ENCODE measurements at places on chromosomes 2 and 18.

DNA sequence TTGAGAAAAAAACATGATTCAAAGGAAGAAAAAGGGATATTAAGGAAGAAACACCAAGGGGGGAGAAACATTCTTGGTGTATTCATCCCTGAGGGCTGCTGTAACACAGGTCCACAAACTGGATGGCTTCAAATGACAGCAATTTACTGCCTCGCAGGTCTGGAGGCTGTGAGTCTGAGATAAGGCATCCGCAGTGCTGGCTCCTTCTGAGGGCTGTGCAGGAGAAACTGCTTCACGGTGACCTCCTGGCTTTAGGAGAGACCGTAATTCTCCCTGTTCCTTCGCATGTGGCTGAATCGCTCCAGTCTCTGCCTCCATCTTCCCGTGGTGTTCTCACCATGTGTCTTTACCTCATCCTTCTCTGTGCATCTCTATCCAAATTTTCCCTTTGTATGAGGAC, 490.7 kb downstream of the EIPR1 start:
- no peak for DNase-seq

GRCh38 chr2:190582736-190583506, 48.4 kb upstream of the NEMP2 start:
- DNase-seq: no peak

DNA sequence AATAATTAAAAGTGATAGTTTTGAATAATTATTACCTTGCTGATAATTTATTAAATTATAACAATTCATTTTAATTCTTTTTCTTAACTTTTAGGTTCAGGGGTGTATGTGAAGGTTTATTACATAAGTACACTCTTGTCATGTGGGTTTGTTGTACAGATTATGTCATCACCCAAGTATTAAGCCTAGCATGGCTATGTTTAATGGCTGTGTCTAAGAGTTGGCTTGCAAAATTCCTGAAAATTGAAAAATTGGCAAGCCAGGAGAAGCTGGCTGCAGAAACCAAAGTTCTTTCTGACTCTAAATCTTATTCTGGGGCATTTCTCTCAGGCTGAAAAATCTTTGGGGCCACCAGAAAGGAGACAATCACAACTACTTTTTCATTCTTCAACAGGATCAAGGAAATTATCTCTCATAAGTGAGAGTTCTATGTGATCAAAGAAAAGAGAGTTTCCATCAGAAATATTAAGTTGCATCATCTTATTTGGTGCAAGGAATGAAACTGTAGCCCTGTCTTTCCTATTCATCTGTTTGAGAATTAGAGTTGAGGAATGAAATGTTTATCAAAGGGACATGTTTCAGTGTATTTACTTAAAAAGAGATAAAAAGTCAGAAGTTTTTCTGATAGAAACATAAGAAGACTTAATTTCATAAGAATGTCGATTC, 412.1 kb upstream of the CDH2 start:
- no peak for DNase-seq

GRCh38 chr2:190940454-190940853, 59.8 kb downstream of the GLS start:
- no peak for DNase-seq

GRCh38 chr2:2260696-2261268, 70.3 kb downstream of the MYT1L start:
- no peak for DNase-seq

DNA sequence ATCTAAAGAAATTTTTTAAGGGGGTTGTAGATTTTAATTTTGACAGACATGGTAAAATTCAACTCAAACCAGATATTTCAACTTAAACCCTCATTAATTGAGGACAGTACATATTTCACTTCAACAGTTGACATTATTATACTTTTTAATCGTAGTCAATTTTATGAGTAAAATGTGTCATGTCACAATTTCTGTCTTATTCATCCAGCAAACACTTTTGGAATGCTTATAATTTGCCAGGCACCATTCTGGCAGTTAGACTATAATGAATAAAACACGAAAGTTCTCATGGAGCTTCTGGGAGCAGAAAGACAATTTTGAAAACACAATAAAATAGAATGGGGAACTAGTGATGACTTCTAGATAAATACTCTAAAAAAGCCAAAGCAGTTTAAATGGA, 1094.8 kb downstream of the SUCLG1 start:
- peak; percentile 41 for DNase-seq

- no peak for DNase-seq
Observed at GRCh38 chr2:174343623-174344455, 9.1 kb downstream of the SP9 start.

- DNase-seq: no peak
Observed at GRCh38 chr2:238158018-238158508, 707 bp upstream of the ERFE start.

GRCh38 chr2:172751564-172751963, 15.9 kb downstream of the RAPGEF4 start:
- DNase-seq: no peak

DNA sequence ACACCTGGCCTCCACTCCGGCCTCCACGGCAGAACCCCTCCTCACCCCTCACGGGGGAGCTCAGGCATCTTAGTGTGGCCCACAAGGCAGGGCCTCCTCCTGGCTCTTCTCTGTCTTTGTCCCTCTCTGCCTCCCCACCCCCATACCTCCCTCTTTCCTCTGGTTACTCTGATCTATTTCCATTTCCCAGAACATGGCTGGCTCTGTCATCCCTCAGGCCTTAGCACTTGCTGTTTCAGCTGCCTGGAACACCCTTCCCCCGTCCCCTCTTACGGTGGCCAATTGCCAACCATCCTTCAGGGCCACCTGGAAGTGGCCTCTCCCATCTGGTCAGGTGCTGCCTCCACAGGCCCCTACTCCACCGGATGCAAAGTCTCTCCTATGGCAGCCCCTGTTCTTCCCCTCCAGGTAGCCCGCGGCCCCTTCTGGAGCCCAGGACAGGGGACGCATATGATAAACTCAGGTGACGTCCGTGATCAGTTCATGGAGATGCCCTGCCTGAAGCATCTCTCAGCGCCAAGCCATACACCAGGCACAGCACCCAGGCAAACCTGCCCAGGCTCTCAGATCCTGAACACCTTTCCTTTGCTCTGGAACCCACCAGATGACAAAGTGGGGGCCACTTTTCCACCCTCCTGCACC, 3.6 kb upstream of the ECEL1 start:
- DNase-seq: no peak

DNA sequence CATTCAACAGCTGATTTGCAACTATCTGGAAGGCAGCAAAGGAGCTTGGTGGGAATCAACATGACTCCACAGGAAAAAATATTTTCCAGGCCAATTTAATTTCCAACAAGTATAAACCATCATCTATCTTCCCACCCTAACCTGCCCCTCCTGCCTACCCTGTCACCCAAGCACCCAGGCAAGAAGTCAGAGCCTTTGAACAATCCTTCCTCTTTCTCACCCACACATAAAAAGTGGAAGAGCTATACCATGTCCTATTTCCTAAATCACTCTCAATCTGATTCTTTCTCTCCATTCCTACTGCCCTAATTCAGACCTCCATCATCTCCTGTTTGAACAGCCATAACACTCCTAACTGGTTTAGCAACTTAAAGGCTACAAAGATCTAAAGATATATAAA, 12.7 kb downstream of the SPIRE1 start:
- DNase-seq: no peak

- DNase-seq: no peak
Observed at GRCh38 chr2:79432731-79433146, 80.1 kb upstream of the CTNNA2 start.

- DNase-seq: no peak
Observed at GRCh38 chr2:74755386-74755785, 78.5 kb upstream of the HK2 start.

DNA sequence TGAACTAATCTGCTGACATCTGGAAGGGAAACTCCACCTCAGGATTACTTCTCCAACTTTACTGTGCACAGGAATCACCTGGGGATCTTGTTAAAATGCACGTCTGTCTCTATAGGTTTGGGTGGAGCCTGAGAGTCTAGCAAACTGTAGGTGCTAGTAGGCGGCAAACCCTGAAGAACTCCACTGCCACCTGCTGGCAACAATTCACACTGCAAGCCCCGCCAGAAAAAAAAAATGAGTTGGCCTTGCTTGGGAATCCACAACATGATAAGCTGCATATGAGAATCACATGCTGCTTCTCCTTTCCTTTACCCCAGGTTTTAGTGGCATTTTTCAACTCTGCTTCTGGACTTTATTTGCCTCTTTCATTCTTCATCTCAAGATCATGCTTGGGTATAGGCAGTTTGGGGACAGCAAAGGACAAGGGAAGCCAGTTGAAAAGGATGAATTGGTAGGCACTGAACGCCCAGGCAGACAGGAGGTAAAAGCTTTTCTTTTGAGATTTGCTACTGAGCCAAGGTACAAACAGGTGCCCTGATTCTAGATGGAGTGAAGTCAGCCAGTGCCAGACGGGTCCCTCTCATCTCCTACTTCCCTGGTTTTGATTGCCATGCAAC, 88.8 kb downstream of the VIT start:
- peak; percentile 72 for DNase-seq

DNA sequence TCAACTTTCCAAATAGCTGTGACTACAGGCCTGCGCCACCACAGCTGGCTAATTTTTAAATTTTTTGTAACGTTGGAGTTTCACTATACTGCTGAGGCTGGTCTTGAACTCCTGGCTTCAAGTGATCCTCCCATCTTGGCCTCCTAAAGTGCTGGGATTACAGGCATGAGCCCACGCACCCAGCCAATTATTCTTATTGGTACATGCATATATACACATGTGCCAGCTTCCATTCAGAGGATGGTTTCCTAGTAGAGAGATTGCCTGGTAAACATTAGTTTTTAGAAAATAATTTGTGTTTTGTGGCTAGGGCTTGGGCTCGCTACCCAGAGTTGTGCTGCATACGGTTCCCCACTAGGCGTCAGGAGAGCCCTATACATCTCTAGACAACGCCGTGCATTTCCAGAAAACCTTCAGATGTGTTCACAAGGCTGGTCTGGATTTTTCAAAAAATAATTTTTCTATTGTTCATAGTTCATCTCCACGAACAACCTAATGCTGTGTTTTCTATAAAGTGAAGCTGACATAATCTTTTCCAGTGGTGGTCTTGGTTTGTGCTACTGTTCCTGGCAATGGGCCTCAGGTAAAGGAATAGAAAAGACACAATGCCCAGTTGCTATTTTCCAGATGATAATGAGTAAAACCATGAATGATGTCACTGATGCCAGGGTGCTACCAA, 14.6 kb upstream of the AFG3L2 start:
- DNase-seq: peak; percentile 54

- no peak for DNase-seq
Observed at GRCh38 chr2:174450021-174450816, 36.6 kb downstream of the GPR155 start.

- no peak for DNase-seq
Observed at GRCh38 chr2:138700716-138701115, 79.5 kb downstream of the NXPH2 start.

- DNase-seq: no peak
Observed at GRCh38 chr2:18474700-18475099, 85.8 kb downstream of the RDH14 start.

DNA sequence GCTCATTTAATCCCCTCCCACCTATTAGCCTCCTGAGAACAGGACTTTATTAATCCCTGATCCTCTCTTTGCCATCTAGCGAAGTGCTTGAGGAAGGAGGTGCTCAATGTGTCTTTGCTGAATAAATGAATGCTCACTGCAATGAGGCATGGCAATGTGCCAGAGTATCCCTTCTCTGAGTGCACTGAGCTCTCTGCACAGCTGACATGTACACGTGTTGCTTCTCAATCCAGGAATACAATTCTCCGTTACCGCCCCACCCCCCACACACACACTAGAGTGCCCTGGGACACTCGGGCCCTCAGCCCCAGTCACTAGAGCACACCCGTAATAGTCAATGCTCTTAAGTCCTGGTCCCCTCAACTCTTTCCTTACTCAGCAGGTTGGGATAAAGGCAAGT, 41.4 kb downstream of the FAM178B start:
- no peak for DNase-seq

DNA sequence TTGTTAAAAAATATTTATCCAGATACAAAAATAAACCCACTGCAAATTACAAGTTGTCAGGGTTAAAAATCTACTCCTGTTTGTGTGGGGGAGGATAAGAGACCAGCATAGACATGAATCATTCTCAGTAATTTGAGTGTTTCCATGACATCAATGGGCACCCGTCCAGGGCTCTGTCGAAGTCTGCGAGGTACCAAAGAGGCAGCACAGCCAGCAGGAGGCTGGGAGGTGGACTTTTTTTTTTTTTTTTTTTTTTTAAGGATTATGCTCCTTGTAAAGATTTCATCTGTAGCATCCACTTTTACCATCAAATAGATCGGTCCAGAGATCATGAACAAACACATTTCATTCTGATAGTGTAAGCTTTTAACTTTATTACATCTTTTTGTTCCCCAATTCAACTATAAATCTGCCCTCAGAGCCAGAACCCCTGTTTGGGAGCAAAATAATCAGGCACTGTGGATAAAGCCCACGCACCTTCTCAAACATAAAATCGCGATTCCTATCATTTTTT, 182.0 kb downstream of the TCF4 start:
- DNase-seq: peak; percentile 36

DNA sequence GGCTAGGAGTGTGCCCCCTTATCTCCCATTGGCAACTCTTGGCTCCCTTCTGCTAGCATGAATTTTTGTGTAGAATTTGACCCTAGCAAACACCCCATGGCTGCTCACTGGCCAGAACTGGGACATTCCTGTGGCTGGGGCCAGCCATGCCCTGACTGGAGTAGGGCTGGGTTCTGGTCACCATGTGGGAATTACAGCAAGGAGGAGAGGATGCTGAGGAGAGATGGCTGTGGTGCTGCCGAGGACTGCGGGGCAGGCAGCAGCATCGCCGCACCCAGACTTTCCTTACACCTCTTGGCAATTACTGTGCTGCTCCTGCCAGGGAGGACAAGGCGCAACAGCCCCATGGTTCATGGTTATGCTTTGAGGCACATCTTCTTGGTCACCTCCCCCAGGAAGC, 12.7 kb downstream of the KCNF1 start:
- no peak for DNase-seq

GRCh38 chr2:30366199-30366691, 80.8 kb upstream of the LCLAT1 start:
- no peak for DNase-seq

GRCh38 chr2:183614799-183615435, 490.7 kb downstream of the NUP35 start:
- DNase-seq: no peak

DNA sequence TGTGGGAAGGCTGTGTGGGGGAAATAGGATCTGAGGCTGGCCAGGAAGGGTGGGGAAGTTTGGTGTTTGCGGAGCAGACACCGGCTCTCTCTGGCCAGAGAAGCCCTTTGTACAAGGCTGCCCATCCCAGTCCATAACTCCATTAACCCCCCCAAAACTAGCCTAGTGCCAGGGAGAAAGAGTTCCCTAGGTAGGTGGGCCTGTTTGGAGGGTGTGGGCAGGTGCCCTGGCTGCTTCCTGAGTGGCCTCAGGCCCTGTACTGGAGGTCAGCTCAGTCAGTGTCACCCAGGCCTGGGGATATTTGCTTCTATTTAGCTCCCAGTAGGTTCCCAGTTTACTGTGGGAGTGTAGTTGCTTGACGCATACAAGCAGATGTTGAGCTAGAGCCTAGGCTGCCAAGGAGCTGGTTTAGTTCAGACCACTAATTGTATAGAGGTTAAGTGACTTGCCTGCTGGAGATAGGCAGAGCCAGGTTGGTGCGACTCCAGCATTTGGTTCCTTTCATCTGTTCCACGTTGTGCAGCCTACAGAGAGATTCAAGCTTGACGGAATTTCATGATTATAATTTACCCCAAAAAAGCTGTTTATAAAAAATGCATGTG, 2.9 kb upstream of the GREB1 start:
- DNase-seq: no peak

- DNase-seq: no peak
Observed at GRCh38 chr2:184367211-184367610, 231.1 kb upstream of the ZNF804A start.
